ENCODE measurements at places on chromosomes 3 and 15.

- DNase-seq = no peak
These were observed 1.2 kb downstream of the SLC12A6 start for GRCh38 chr15:34336231-34336990.

GRCh38 chr3:119810018-119810435 is 28.1 kb downstream of the NR1I2 start:
- peak; percentile 35 for DNase-seq

DNA sequence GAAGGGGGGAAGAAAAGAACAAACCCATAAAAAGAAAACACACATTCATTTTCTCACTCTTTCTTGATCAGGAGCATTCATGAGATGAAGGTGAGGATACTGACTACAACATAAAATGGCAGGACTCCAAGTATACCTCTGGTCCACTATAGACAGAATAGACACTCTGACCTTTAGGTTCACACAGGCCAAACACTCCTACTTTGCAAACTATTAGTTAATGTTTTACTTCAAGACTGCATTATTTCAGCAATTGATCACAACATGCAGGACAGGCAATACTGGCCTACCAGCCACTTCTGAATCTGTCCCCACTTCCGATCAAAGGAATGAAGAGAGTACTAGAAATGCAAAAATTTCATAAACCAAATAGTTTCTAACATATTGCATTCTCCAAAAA is 47.0 kb downstream of the LRRFIP2 start:
- DNase-seq = no peak

GRCh38 chr3:81249540-81250029 is 511.9 kb downstream of the GBE1 start:
- DNase-seq = no peak

DNA sequence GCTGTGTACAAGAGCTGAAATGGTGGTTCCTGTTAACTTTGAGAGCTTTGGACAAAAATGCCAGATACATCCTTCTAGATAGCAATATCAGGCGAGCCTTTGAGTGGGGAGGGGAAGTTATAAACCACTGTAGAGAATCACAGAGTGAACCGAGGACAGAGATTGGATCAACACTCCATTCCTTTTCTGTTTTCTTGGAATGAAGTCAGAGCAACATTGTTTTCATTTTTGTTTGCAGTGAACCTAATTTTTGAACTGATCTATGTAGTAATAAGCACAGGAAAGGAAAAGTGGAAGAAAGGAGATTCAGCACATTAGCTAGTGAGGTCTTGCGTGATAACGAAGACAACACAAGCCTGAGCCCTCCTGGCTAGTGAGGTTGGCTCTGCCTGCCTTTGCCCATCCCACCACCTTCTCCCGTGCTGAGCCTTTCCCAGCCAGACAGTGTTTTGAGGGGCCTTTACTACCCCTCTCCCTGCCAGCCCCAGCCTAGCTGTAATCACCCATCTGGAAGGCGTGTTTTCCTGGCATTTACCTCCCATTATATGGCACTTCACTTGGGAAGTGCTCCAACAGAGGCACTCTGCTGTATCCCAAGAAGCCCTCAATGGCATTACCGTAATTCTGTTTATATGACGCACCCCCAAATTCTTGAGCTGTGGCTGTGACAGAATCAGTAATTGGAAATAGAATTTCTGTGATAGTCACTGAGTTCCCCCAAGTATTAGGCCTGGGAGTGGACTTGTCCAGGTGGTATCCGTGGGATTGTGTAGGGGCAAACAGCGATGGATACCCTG is 129.8 kb downstream of the CACNA1D start:
- DNase-seq = no peak

DNA sequence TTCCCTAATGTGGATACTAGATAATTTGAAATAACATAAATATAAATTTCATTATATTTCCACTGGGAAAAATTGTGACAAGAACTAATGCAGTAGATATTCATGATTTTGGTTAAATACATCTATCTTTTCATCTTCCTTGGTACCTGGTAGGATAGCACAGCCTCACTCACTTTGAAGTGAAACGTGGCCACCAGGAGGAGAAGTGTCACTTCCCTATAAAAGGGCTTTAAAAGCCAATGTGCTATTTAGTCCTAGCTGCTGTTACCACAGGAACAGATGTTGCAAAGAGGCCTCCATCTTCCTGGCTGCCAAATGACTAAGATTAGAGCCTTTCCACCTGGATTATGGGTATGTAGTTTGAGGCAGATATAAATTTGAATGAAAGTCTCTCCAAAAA is 140.0 kb downstream of the PLOD2 start:
- no peak for DNase-seq

DNA sequence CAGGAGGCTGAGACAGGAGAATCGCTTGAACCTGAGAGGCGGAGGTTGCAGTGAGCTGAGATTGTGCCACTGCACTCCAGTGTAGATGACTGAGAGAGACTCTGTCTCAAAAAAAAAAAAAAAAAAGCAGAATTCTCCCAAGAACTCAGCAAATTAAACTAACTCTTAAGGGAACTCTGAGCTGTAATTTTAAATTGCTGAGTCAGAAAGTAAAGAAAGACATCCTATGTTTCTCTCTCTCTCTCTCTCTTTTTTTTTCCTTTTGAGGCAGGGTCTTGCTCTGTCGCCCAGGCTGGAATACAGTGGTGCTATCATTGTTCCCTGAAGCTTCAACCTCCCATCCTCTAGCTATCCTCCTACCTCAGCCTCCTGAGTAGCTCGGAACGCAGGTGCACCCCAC is 20.0 kb upstream of the PHC3 start:
- no peak for DNase-seq

- no peak for DNase-seq
These were observed 121.6 kb downstream of the FOXP1 start for GRCh38 chr3:71461749-71462483.

DNA sequence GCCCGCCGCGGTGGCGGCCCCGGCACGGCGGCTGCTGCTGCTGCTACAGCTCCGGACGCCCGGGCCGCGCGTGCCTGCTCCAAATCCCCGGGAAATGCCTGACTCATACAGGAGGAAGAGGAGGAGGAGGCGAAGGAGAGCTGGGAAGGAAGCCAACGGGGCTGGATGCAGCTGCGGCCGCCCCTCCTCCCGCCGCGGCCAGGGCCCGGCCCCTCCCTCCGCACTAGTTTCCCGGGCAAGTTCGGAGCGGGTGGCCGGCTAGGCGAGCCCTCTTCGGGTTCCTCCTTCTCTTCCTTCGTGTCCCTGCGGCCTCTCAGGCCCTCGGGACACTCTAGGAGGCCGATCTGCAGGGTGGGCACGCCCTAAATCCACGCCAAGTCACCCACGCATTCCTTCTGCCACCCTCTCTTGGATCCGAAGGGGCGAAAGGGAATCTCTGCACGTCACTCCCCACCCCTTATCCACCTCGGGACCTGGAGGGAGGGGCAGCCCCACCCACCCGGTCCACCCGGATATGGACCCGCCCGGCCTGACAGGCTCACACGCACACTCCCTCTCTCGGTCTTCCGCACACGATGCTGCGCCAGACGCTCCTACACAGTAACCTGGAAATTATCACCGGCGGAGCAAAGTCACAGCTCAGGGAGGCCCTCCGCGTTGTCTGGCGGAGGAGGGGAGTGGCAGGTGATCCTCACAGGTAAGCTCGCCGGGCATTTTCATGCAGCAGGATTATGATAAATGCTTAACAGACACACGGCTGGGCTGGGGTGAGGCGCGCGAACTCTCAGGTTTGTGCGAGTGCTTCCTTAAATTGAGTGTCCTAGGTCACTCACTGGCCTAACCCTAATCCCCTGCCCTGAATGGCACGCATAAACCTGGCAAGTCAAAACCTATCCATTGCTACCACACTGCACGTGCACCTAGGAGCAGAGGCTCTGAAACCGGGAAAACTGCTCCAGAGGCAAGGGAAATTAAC is at the start of the genes OSBPL10 and ZNF860:
Gene OSBPL10, minus strand, starts transcription at position 57 of the 976 bp plus-strand sequence. CDS start 83 bp downstream, outside the sequence.
Gene ZNF860, plus strand, starts transcription at position 545 of the 976 bp plus-strand sequence. CDS start 7,330 bp downstream, outside the sequence.
- no peak for DNase-seq

- no peak for DNase-seq
These were observed 8.0 kb upstream of the PXK start for GRCh38 chr3:58324391-58325390.

DNA sequence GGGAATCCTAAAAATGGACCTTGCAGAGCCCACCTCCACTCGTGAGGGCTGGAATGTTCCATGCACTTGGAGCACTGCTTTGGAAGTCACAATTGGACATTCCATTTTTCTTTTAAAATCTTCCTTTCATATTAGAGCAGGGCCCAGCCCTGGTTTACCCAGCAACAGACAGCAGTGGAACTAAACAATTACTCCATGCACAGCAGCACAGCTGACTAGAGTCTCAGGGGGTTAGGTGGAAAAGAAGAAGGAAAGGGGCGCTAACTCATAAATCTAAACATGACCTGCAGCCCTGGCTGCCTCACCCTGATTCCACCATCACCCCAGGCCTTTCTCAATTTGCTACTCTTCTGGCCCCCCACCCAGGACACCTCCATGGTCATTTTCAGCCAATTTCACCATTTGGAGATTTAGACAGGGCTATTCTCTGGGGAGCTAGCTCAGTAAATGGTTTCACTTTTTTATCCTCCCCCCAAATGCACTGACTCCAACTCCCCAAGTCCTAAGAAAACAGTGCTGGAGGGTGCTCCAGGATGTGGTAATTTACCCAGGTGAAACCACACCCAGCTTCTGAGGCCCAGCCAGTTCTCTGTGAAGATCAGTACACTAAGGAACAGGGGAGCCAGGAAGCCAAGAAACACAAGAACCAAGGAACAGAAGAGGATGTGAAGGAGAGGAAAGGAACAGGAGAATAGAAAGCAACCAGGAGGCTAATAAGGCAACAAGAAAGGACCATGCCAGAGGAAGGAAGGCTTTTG is 1.6 kb upstream of the LRRC31 start:
- DNase-seq = no peak

GRCh38 chr3:60645801-60646200 is 605.5 kb downstream of the FHIT start:
- no peak for DNase-seq

GRCh38 chr3:195895078-195895860 is 13.1 kb downstream of the TNK2 start:
- peak; percentile 46 for DNase-seq

- DNase-seq = no peak
These were observed 11.5 kb upstream of the PRKAR2A start for GRCh38 chr3:48859206-48859605.

DNA sequence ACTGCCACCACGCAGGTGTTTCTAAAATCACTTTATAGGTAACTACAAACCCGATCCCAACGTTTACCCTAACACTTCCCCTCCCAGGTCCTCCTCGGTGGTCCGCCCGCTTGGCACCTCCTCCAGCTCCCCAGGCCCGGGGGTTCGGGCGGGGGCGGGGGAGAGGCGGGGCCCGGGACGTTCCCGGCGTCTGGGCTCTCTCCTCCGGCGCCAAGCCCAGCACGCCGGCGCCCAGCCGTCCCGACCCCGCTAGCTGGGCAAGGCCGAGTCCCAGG is 562 bp downstream of the CGGBP1 start:
- no peak for DNase-seq

- no peak for DNase-seq
These were observed 41.3 kb downstream of the NEK11 start for GRCh38 chr3:131067983-131068382.

GRCh38 chr3:170226426-170226960 is 4.3 kb downstream of the PRKCI start:
- no peak for DNase-seq

DNA sequence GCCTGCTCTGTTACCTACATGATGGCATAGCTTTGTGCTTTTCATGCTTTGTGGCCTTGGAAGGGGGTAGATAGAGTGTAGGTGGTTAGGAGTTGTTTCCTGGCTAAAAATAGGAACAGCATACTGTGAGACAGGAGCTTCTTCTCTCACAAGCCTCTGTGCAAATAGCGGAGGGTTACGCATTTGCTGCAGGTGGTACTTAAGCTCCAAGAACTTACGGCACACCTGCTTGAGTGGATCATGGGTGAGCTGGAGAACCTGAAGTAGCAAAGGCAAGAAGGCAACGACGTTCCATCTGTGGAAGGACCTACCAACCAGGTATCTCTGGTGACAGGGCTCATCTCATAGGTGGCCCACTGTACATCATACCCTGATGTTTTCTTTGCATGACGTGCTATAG is 66.0 kb downstream of the ST6GAL1 start:
- no peak for DNase-seq

- DNase-seq = no peak
These were observed 91.9 kb downstream of the LRRC3B start for GRCh38 chr3:26714485-26714884.

- no peak for DNase-seq
These were observed 336.6 kb upstream of the SLCO3A1 start for GRCh38 chr15:91516866-91517265.

- no peak for DNase-seq
These were observed 75.2 kb upstream of the HERC1 start for GRCh38 chr15:63908991-63909390.

GRCh38 chr15:32842081-32842480 is 124.3 kb downstream of the GREM1 start:
- no peak for DNase-seq
